Esophagus squamous epithelium (tissue), 5 donors: ENCODE measurements at places on chromosomes 13 and 19.

GRCh38 chr19:47637550-47637949 lies 28.6 kb downstream of the BICRA start:
- no peak for DNase-seq

DNA sequence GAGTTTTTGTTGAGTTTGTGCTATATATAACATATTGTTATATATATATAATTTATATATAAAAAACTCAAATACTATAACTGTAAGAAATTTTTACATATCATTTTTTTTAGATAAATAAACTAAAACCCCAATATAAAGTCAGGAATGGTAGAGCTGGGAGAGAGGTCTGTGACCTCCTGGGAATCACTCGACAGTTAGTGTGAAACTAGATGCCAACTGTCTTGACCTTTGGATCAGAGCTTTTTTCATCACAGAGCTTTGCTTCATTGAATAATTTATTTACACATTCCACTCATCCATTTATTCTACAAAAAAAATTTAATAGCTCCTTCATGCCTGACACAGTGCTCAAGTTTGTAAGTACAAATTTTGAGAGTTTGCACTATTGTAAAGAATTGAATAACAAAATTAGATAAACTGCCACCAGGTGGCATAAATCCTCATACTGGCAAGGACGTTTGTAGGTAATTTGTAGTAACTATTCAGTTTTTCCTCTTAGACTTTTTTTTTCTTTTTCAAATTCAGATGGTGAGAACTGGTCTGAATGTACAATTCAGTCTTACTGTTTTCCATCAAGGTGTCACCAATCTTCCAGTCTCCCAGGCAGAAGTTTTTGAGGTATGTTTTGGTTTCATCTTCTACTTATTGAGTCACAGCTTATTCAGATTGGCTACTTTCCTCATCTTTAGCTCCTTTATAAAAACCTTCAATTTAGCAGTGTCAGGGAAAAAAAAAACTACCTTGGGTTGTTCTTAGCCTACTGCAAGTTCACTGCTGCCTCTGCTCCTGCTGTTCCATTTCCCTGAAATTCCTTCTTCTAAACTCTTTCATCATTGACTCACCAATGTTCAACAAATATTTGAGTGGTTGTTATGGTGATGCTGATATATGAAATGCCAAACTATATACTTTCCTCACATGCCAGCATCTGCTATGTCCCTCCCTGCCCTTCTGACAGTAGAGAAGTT lies 28.7 kb downstream of the LACC1 start:
- no peak for DNase-seq

GRCh38 chr13:35483761-35484160 lies 7.3 kb upstream of the MAB21L1 start:
- no peak for DNase-seq

DNA sequence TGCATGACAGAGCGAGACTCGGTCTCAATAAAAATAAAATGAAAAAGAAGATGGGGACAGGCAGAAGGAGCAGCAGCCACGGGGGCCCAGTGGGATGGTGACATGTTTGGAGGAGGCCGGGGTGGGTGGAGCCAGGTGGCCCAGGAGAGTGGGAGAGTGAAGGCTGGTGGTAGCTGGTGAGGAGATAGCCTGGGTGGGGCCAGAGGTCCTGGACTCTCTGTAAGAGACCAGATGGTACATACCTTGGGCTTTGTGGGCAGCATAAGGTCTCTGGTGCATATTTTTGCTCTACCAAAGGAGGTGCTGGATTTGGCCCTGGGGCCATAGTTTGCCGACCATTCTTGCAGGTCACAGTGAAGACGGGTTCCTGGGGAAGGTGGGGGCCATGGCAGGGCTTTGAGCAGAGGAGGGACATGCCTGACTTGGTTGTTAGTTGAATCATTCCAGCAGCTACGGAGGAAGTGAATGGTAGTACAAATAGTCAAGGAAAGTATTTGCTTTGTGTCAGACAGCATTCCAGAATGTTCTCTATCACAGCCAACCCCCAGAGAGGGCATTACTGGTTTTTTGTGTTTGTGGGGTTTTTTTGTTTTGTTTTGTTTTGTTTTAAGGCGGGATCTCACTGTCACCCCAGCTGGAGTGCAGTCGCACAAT lies 69.1 kb downstream of the ARHGEF18 start:
- DNase-seq: no peak

DNA sequence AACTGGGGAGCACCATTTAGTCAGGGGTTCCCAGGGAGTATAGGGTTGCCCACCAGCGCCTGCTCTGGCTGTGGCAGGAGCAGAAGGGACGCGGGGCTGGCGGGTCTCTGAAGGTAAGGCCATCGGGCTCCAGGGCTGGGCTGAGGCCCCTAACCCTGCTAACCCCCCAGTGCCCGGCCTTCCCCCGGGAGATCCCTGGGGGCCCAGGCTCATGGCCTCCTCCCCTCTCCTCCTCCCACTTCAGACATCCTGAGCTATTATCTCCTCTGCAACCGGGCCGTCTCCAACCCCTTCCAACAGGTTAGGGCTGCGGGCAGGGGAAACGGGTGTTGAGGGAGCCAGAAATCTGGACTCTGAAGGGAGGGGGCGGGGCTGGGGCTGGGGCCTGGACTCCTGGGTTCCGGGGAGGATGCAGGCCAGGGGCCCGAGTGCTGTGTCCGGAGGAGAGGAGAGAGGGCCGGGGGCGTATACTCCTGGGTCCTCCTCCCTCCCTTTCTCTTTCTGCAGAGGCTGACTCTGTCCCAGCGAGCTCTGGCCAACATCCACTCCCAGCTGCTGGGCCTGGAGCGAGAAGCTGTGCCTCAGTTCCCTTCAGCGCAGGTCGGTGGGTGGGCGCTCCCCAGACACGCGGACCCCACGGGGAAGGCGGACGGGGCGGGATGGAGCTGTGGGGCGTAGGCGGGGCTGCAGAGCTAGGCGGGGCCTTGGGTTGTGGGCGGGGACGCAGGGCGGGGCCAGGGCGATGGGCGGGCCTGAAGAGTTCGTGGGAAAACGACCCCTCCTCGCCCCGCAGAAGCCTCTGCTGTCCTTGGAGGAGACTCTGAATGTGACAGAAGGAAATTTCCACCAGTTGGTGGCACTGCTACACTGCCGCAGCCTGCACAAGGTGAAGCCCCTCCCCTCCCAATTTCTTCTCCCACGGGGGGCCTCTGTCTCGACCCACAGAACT lies 15.3 kb downstream of the TTYH1 start:
- DNase-seq: no peak
